Endodermal cell (in vitro differentiated cells): ENCODE measurements at places on chromosomes 1 and 21. TPM values are rescaled to one million over a fixed set of nuclear protein-coding genes. Genes with fewer than 3 reads are reported as not detected.

Gene MEGF6
- total RNA-seq, result 55.3 to 86.9 TPM (median 83.0 TPM) in 3 replicates

Gene TFF2
- total RNA-seq, result not detected in 3 replicates

Gene CLDN8
- total RNA-seq, result not detected in 2 replicates

- no peaks in the 10 kb centered on the region for H3K27me3 ChIP-seq
- no peak overlapping the region for H3K4me3 ChIP-seq
- H3K36me3 ChIP-seq, result no peaks in the 10 kb centered on the region
- H3K4me1 ChIP-seq, result no peaks in the 10 kb centered on the region
- no peak overlapping the region for H3K27ac ChIP-seq
- no peak for DNase-seq
Measured at GRCh38 chr1:67788904-67789303, 44.4 kb downstream of the GNG12 start.

DNA sequence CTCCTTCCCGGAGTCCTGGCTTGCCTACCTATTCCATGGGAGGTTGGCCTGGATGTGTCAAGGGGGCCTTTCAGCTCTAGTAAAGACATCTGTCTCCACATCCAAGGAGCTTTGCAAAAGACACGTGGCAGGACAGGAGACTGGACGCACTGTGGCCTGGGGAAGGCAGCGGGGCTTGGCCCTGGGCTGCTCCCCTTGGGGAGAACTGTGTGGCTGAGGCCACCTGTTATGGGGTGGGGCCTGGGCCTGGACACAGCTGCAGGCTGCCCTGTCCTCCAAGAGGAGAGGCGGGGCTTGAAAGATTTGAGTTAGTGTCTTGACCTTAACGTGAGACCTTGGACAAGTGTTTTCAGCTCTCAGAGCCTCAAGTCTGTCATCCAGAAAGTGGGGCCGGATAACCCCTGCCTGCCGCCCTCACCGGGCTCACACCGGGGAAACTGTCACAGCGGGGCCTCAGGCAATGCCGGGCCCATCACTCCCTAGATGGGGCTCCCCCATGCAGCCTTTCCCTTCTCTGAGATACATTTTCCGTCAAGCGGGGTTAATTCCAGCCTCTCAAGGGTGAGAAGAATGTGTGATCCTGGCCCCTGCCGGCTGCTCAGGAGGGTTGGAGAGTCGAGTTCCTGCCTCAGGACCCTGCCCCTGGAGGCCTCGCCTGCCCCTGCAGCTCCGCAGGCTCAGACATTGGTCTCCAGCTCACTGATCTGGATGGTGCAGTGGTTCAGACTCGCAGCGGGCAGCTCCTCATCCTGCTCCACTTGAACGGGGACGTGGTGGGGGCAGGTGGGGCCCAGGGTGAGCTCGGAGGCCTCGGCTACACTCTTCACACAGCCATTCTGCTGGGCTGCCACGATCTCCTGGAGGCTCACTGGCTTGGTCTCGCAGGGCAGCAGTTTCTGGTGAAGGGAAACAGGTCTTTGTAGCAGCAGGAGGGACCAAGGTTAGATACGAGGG lies 25.6 kb downstream of the PODN start:
- no peak overlapping the region for H3K27ac ChIP-seq
- H3K36me3 ChIP-seq, result no peaks in the 10 kb centered on the region
- peaks cover 9% of the 10 kb centered on the region for H3K27me3 ChIP-seq
- DNase-seq, result peak; percentile 92

DNA sequence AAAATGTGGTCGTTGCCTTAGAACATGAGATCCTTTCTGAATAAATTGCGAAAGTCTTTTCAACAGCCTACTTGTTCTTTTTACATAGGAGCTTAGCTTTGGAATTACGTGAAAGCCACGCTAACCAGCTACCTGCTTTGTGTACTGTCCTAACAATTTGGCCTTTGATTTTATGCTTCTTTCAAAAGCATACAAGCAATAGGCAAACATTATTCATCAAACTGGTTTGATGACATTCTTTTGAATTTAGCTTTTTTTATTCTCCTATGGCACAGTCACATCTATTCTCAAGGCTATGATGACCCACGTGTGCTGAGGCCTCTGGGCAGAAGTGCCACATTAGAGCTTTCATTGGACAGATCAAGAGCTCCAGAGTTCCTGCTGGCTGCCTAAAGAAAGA lies 178.0 kb upstream of the DPT start:
- no peak overlapping the region for H3K4me3 ChIP-seq
- no peaks in the 10 kb centered on the region for H3K4me1 ChIP-seq
- no peaks in the 10 kb centered on the region for H3K27me3 ChIP-seq
- H3K27ac ChIP-seq, result no peak overlapping the region
- no peaks in the 10 kb centered on the region for H3K36me3 ChIP-seq

Gene GPR153
- total RNA-seq, result 1.4 to 2.4 TPM (median 2.3 TPM) in 3 replicates

DNA sequence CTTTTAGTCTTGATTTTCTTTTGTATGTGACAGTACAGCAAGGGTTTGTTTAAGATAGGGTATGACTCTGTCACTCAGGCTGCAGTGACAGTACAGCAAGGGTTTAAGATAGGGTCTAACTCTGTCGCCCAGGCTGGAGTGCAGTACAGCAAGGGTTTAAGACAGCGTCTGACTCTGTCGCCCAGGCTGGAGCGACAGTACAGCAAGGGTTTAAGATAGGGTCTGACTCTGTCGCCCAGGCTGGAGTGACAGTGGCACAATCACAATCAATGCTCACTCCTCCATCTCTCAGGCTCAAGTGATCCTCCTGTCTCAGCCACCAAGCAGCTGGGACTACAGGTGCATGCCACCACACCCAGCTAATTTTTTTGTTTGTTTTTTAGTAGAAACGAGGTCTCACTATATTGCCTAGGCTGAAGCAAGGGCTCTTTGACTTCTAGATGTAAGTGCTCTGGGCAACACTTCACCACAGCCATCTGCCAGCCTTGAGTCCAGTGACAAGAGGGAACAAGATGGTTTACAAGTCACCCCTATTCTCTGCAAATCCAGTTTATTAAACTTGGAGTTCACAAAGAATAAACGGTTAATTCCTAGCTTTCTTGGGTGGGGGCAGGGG lies 965 bp upstream of the SH2D5 start:
- no peak for DNase-seq
- peaks cover 3% of the 10 kb centered on the region for H3K4me1 ChIP-seq
- peaks cover 47% of the 10 kb centered on the region for H3K27me3 ChIP-seq

Gene ICOSLG
- 5.8 to 7.2 TPM (median 6.2 TPM) in 3 replicates for total RNA-seq

DNA sequence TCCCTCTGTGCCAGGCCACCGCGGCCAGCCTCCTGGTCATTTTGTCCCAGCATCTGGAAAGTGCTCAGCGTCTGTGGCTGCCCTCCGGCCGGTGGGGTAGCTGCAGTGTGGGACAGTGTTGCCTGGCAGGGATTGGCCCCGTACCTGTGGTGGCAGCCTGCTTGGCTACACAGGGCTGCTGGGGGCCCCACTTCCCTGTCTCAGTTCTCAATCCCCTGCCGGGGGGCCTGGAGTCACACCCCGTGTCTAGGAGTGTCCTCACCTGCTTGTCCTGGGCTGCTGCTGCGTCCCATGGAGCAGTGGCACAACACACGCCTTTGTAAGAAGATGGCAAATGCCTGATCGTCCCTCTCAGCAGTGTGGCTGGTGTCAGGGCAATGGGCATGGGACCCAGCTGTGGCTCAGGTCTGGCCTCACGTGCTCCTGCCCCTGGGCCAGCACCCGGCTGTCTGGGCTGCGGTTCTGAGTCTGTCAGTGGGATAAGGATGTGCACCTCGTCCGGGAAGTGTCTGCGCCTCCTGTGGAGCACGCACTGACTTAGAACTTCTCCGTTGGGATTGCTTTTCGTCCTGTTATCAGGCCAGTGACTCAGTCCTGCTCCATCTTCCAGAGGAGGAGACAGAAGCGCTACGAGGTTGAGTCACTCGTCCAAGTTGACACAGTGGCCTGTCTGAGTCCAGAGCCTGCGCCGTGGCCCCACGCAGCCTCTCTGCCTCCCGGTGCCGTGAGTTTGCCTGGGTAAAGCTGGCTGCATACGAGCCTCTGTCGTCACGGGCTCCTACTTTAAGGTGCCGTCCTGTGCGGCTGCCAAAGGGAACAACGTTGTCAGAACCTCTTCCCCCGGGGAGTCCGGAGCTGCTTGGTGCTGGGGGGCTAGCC lies 41.0 kb downstream of the CRYAA start:
- no peaks in the 10 kb centered on the region for H3K4me1 ChIP-seq
- peak; percentile 40 for DNase-seq
- no peak overlapping the region for H3K27ac ChIP-seq
- no peak overlapping the region for H3K4me3 ChIP-seq

- DNase-seq, result no peak
- H3K4me1 ChIP-seq, result peaks cover 3% of the 10 kb centered on the region
- no peak overlapping the region for H3K4me3 ChIP-seq
- H3K27me3 ChIP-seq, result no peaks in the 10 kb centered on the region
- H3K27ac ChIP-seq, result peak overlapping the region; percentile 69
Measured at GRCh38 chr1:19940486-19941205, 17.2 kb upstream of the PLA2G2E start.

GRCh38 chr1:91600431-91601337 lies 100.0 kb downstream of the CDC7 start:
- no peak overlapping the region for H3K27ac ChIP-seq
- no peaks in the 10 kb centered on the region for H3K36me3 ChIP-seq
- no peak overlapping the region for H3K4me3 ChIP-seq
- DNase-seq, result no peak

DNA sequence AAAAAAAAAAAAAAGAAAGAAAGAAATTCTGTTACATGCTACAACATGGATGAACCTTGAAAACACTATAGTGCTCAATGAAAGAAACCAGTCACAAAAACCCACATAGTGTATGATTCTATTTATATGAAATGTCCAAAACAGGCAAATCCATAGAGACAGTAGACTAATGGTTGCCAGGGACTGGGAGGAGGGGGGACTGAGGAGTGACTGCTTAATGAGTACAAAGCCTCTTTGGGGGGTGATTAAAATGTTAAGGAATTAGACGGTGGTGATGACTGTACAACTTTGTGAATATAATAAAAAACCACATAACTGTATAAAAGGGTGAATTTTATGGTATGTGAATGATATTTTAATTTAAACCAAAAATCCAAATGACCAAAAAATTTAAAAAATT lies 116.0 kb upstream of the GUCA2B start:
- no peak overlapping the region for H3K4me3 ChIP-seq
- no peak overlapping the region for H3K27ac ChIP-seq
- DNase-seq, result no peak
- no peaks in the 10 kb centered on the region for H3K36me3 ChIP-seq
- peaks cover 66% of the 10 kb centered on the region for H3K27me3 ChIP-seq

Gene LRRC39
- total RNA-seq, result 0.14 and 0.24 TPM in 2 replicates
